ENCODE measurements at places on chromosomes 6 and 20.

GRCh38 chr6:137815692-137816091 is 51.4 kb upstream of the TNFAIP3 start:
- DNase-seq, result no peak

DNA sequence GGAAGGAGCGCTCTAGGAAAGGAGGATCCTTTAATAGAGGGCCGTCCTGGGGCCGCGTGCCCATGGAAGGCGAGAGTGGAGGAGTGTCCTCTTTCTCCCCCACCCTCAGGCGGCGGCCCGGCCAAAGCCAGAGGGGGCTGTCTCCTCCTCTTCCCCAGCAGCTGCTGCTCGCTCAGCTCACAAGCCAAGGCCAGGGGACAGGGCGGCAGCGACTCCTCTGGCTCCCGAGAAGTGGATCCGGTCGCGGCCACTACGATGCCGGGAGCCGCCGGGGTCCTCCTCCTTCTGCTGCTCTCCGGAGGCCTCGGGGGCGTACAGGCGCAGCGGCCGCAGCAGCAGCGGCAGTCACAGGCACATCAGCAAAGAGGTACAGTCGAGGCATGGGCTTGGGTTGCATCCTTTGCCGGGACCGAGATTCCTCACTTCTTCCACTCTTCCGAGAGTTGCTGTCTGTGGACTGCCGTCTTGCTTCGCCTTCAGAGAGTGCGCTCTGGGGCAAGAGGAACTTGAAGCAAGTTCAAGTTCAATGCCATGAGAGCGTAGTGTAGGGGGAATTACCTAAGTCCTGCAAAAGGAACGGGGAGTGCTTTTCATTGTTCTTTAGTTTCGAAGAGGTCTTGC is at the start of gene LAMA2:
TSS of gene LAMA2 (plus strand) at position 148 of the 621 bp plus-strand sequence. CDS start at position 256, 108 bp downstream.
- DNase-seq, result no peak

DNA sequence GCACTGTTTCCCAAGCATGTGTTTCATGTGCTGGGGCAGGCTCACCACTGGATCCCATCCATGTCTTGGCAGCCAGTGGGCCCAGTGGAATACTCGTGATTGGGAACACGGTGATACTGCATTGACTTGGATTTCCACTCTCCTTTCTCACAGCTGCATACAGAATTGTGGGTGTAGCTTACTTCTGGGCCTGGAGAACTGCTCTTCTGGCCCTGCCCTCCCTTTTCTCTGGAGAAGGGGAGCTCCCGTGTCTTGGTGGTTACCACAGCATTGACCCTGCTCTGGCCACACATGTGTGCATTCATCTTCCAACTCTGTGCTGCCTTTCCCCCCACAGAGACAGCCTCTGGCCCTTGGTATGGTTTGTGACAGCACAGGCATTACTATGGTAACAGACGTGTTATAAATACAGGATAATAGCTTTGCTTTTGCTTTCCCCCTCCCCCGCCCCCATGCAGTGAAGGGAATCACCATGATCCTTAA is 21.6 kb downstream of the SOBP start:
- no peak for DNase-seq

GRCh38 chr6:41546475-41546865 is 289 bp downstream of the FOXP4 start:
- DNase-seq, result peak; percentile 64

GRCh38 chr6:26599591-26599990 is 2.8 kb downstream of the ABT1 start:
- DNase-seq, result no peak

- DNase-seq, result no peak
Observed at GRCh38 chr20:16864069-16864468, 115.9 kb downstream of the OTOR start.

DNA sequence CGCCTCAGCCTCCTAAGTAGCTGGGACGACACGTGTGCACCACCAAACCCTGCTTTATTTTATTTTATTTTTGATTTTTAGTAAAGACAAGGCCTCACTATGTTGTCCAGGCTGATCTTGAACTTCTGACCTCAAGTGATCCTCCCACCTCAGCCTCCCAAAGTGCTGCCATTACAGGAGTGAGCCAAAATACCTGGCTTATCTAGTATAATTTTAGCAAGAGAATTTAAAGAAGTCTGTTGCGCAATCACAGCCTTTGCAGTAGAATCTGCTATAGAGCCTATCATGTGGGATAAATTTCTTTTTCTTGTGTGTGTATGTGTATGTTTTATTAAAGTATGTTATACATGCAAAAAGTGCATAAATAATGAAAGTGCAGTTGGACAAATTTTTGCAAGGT is 92.1 kb upstream of the ANKEF1 start:
- no peak for DNase-seq

- no peak for DNase-seq
Observed at GRCh38 chr6:138162111-138162954, 594 bp downstream of the ARFGEF3 start.

GRCh38 chr6:170040115-170040500 is 250.8 kb downstream of the DLL1 start:
- DNase-seq, result no peak

GRCh38 chr6:64539917-64540316 is 904.3 kb downstream of the PHF3 start:
- no peak for DNase-seq

GRCh38 chr6:55286824-55287223 is 40.4 kb upstream of the GFRAL start:
- DNase-seq, result no peak

DNA sequence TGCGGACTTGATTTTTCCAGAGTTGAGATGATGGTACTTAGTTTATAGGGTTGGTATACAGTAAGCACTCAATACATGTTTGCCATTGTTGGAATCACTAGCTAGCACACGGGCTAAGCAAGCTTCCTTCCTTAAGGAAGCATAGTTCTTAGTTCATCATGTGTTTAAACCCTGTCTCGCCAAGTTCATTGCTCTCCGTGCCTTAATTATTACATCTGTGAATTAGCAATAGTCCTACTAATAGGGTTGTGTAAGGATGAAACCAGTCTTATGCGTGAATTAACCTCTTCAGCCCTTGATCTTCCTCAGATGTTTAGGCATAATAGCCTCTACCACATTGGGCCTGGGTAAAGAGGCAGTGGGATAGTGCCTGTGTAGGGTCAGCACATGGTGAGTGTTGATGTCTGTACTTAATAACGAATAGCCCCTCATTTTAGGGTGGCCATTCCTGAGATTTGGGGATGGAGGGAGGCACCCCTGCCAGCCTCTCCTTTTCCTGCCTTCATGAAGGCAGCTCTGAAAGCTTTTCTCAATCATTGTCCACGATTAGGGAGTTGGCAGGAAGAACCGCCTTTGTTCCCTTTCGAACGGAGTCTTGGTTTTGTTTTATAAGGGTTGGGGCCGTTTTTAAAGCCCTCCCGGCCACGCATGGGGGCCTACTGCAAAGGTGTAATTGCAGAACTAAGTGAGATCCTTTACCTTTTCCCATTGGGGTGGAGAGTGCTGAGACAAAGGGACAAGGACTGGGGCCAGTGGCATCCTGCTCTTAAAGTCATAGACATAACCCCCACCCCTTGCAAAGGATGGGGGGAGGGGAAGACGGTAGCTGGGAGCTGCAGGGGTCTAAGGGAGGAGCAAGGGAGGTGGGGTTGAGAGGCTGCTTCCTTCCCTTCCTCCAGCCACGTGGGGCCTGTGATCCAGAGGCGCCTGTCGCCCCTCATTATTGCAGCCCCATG is 2.1 kb downstream of the DNMT3B start:
- DNase-seq, result no peak

DNA sequence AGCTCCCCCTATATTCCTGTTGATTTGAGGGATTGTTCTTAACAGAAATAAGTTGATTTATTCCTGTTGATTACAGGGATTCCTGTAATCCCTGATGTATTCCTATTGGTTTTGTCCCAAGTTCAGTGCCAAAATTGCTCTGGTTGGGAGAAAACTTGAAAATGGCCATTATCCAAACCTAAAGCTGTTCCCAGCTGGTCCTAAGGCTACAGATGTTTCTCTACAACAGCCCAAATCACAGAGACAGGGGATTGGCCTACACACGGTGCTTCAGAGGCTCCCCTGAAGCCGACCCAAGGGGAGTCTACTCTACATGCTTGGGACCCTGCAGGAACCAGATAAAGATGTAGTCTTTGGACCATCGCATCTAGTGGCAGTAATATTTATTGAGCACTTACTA is 99.0 kb upstream of the AKAP12 start:
- no peak for DNase-seq

GRCh38 chr6:53294095-53294494 is 54.7 kb downstream of the ELOVL5 start:
- no peak for DNase-seq

- no peak for DNase-seq
Observed at GRCh38 chr6:47306887-47307286, 2.8 kb downstream of the TNFRSF21 start.

GRCh38 chr6:38067263-38067980 is 247.9 kb downstream of the ZFAND3 start:
- no peak for DNase-seq

- no peak for DNase-seq
Observed at GRCh38 chr20:6614836-6615235, 152.7 kb upstream of the BMP2 start.

DNA sequence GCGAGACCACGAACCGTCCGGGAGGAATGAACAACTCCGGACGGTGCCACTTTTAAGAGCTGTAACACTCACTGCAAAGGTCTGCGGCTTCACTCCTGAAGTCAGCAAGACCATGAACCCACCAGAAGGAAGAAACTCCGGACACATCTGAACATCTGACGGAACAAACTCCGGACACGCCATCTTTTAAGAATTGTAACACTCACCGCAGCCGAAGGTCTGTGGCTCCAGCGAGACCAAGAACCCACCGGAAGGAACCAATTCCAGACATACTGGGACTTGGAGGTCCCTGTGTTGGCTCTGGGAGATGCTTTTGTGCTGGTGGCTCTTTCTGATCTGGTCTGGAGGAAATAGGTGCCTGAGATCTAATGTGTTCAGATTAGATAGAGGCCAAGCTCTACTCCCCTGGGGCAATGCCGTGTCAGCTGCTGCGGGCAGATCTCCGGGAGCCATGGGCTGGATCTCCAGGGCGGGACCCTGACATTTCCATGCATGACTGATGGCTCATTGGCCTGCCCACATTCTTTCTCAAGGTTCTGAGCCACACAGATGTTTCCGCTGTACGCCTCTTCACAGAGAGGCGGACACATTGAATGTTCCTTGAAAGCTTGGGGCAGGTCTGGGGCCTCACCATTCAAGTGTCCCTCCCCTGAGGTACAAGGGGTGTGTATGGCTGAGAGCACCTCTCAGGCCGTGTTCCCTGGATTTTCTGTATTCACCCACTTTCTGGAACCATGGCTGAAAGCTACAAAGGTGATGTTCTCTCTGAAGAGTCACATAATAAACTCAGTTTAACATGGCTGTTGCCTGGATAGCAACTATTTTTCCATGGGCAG is 29.3 kb downstream of the GMPR start:
- no peak for DNase-seq

DNA sequence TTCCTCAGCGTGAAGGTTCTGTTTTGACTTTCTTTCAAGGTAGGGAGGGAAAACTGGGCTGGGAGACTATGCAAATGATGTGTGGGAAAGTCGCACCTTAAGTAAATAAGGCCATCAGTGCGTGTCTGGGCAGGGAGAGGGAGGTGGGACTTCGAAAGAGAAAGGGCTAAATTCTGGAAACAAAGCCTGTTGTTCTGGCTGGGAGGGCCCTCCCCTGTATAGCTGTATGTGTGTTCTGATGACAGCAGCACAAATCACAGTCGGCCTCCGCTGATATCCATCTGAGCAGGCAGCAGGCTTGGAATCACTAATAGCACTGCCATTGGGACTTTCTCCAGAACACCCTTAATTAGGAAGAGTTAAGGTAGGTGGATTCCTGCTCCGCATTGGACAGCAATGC is 19.2 kb downstream of the JAG1 start:
- no peak for DNase-seq

DNA sequence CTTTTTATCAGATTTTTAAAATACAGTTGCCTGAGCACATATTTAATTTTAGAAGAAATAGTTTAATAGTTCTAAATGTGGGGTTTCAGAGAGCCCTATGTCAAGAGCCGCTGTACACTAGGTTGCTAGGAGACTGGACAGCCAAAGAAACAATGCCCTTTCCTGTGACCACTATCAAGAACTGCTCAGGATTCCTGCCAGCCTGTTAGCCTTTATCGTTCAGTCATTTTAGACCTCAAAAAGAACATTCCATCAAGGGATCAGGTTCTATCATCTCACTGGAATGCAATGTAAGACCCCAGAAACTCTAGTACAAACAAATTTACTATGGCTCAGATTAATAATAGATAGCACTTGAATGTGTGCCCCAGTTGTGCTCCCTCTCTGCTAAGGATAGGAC is 181.2 kb upstream of the CCN2 start:
- no peak for DNase-seq

- no peak for DNase-seq
Observed at GRCh38 chr6:80566361-80566760, 459.9 kb downstream of the BCKDHB start.

GRCh38 chr6:4402477-4402976 is 267.2 kb upstream of the ECI2 start:
- no peak for DNase-seq

GRCh38 chr6:142925575-142926110 is 19.3 kb downstream of the HIVEP2 start:
- DNase-seq, result no peak

DNA sequence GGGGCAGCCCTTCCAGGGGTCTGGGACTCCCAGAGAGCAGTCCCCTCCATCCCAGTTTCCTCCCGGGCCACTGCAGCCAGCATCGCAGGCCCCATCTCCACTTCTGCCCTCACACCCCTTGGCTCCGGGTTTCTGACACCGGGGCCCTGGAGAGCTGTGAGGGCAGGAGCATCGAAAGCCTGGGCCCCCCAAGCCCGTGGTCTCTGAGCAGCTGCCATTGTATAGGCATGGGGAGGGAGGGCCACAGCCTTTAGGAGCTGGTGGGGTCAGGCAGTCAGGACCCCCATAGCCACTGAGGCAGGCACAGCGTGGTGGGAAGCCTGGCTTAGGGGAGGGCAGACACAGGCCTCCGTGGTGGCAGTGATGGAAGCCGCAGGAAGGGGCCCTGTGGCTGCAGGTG is 9.7 kb upstream of the GPSM3 start:
- DNase-seq, result no peak

GRCh38 chr6:43465948-43466347 is 10.6 kb upstream of the DLK2 start:
- no peak for DNase-seq

Measured in stimulated activated naive CD4-positive, alpha-beta T cell treated with Interleukin-2 at 50 U/mL for 16 hours (primary cell).